ENCODE measurements at places on chromosomes 4 and X.

GRCh38 chr4:142781114-142781513, 65.0 kb downstream of the INPP4B start:
- no peak for DNase-seq

DNA sequence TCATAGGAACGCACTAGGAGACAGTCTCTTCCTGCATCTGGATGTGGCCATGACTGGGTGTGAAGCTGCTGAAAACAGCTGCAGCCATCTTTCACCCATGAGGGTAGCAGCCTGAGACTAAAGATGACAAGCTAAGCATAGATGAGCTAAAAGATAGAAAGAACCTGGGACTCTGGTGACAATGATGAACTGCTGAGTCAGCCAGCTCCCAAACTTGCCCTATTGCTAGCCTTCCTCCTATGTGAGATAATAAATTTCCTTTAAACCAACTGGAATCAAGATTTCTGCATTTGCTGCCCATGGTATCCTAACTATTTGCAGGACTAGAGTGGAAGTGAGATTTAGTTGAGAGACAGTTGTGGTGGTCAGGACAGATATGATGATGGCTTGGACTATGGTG, 21.0 kb upstream of the PI4K2B start:
- DNase-seq = no peak

GRCh38 chrX:38902972-38903492, 101.8 kb downstream of the MID1IP1 start:
- DNase-seq = no peak

- DNase-seq = no peak
These were observed 49.8 kb downstream of the RAB33B start for GRCh38 chr4:139503622-139504166.

GRCh38 chrX:16822723-16823122, 36.5 kb downstream of the TXLNG start:
- DNase-seq = no peak

DNA sequence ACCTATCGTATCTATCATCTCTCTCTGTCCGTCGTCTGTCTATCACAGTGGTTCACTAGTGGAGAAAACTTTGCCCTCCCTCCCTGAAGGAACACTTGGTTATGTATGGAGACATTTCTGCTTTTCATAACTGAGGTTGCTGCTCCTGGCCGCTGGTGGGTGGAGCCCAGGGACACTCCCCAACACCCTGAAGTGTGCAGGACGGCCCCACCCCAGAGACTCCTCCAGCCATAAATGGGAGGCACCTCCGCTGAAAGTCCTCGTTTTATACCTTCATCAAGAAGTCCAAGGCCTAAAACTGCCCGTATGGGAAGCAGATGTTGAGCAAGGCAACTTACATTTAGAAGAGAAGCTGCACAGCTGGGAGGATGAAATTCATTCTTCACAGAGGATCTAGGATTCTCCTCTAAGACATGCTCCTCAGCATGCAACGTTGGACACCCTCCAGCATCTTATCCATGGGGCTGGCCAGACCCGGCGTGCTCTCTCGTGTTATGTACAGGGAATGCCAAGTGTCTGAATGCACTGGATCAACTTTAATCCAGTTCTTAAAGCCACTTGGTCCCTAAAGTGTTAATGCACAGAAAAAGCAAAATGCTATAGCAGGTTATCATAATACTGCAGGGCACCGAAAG, 43.5 kb downstream of the PRKX start:
- no peak for DNase-seq

DNA sequence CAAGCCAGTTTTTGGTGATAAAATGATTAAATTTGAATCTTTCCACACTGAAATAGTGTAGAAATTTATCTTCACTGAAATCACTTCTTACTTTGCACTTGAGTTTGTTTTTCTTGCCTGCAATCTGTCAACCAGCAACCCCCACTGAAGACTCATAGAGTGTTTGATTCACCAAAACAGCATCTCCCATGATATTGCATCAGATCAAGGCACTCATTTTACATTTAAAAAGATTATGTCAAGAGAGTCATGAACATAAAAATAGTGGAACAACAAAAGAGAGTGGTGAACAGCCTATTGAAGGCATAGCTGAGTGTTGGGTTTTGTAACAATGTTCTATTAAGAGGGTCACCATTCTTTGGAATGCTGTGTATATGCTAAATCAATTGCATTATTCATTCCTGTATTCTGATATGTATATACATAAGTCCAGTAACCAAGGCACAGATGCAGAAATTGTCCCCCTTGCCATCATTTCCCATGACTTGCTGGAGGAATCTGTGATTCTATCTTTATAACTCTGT, 1934.9 kb downstream of the ARAP2 start:
- DNase-seq = no peak

DNA sequence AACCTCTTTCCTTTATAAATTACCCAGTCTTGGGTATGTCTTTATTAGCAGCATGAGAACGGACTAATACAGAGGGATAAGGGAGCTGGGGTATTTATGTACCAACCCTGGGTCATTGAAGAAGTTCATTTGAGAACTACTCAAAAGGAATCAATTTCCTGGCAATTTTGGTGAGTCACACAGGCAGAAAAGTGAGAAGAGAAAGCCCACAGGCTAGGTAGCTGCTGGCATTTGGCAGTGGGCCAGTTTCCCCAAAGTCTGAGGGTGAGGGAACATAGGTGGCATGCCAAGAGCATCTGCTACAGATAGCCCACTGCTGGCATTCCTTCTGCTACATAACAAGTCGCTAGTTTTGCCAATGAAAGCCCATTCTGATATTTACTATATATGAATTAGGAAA, 411.2 kb downstream of the MID1IP1 start:
- no peak for DNase-seq

DNA sequence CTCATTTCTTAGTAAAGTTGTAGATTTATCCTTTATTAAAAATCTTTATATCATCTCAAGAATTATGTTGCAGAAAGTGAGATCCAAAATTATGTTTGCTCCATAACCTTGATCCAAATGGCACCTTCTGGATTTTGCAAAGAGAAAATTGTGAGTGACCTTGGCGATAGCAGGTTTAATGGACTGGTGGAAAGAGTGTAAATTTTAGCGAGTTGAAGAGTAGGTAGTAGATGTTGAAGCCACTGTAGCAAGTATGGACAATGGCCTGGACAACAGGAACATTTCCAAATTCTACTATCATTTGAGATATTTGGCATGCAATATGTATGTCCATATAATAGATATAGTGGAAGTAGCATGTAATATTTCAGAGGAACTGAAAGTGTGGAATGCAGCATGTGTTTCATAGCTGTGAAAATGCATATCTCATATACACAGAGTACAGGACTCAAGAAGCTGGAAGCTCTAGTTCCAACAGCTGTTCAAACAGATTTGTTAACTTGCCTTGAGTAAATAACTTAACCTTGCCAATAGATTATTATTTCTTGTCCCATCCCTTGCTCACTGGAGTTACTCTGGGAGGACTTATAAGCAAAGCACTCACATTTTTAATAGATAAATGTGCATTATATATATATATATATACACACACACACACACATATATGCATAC, 152.5 kb upstream of the TLL1 start:
- DNase-seq = no peak

GRCh38 chrX:154021131-154021611, 1.5 kb upstream of the IRAK1 start:
- no peak for DNase-seq

GRCh38 chr4:114062499-114062898, 83.1 kb upstream of the ARSJ start:
- DNase-seq = no peak

DNA sequence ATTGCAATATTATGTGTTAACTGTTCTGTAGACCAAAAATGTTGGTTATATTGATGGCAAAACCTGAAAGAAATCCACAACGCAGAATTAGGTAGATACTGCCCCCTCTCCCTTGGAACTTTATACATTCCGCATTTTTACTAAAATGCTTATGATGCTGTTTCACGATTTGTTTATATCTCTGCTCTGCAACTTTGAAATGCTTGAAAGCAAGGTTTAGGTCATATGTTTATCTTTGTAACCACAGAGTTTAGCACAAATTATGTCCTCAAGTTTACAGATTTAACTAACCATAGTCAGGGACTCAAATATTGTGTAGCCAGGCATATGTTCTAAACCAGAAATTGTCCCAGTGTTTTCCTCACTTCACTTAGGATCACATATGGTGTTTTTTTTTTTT, 66.1 kb upstream of the H2AZ1 start:
- no peak for DNase-seq

DNA sequence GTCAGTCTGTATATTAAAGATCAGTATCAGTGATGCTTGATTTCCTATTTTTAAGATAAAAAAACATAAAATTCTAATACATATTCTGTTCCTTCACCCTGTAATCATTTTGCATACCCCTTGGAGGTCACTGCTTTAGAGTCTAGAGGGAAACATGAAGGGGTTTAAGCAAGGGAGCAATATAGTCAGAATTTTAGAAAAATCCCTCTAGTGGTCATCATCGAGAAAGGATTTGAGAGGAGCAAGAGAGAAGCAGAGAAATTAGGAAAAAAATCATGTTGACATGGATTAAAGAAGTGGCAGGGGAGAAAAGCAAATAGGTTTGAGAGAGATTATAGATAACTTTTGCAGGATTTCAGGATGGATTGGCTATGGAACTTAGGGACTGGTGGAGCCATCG, 11.1 kb downstream of the APEX2 start:
- DNase-seq = no peak

GRCh38 chr4:165094873-165095272, 17.8 kb downstream of the TMEM192 start:
- DNase-seq = no peak

GRCh38 chr4:94588896-94589693, 137.4 kb downstream of the PDLIM5 start:
- peak; percentile 36 for DNase-seq

GRCh38 chrX:131366407-131366806, 77.3 kb upstream of the IGSF1 start:
- DNase-seq = peak; percentile 7

GRCh38 chr4:39908284-39908683, 69.4 kb downstream of the PDS5A start:
- no peak for DNase-seq

DNA sequence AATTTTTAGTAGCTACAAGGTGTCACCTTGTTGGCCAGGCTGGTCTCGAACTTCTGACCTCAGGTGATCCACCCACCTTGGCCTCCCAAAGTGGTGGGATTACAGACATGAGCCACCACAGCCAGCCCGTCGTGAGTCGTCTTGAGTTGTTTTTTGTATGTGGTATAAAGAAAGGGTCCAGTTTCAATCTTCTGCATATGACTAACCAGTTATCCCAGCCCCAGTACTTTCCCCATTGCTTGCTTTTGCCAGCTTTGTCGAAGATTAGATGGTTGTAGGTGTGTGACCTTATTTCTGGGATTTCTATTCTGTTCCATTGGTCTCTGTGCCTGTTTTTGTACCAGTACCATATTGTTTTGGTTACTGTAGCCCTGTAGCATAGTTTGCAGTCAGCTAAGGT, 105.9 kb downstream of the OR13H1 start:
- DNase-seq = no peak

DNA sequence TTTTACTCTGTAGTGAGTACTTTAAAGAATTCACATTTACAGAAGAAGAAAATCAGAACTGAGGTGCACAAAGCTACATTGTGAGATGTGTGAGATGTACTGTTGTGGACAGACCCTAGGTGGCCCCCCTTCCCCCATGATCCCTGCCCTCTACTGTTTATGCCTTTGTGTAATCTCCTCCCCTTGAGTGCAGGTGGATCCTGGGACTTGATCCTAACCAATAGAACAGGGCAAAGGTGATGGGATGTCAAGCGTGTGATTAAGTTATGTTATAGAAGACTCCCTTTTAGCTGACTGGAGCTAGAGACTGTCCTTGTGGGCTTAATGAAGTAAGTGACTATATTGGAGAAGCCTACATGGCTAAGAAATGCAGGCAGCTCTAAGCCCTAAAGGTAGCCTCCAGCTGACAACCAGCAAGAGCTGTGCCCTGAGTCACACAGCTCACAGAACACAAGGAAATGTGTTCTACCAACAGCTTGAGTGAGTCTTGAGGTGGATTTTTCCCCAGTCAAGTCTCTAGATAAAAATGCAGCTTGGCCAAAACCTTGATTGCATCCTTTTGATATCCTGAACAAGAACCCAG, 225.2 kb upstream of the LEF1 start:
- DNase-seq = no peak

DNA sequence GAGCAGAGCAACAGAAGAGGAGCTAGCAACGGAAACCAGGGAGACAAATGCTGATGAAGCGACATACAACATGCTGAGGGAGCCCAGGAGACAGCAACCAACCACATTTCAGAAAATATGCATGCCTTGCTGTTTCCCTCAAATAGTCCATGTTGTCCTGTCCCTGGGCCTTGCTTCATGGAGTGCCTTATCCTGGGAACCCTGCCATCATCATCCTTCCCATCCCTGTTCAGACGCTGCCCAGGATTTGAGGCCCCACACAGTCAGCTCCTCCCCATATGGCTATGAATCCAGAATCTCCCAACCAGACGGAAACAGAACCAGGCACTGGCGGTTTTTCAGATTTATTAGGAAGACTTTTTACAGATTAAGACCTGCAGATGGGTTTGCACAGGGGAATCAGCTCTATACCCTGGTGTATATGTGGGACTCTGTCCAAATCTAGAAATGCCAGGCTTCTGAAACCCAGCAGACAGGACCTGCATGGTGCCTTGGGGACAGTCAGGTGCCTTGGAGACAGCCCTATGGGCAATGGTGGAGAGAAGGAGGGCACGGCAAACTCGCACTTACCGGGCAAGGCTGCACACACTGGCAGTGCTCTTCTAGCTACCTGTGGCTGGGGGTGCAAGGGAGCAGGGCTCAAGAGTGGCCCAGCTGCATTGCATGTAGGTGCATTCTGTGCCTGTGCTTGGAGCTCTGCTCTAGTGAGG, 199.7 kb upstream of the MAMLD1 start:
- no peak for DNase-seq

GRCh38 chr4:167218022-167218608, 16.2 kb downstream of the SPOCK3 start:
- DNase-seq = no peak

- peak; percentile 73 for DNase-seq
These were observed 32.1 kb downstream of the HTT start for GRCh38 chr4:3106339-3107186.

GRCh38 chrX:23900220-23900797, 7.4 kb downstream of the APOO start:
- no peak for DNase-seq

DNA sequence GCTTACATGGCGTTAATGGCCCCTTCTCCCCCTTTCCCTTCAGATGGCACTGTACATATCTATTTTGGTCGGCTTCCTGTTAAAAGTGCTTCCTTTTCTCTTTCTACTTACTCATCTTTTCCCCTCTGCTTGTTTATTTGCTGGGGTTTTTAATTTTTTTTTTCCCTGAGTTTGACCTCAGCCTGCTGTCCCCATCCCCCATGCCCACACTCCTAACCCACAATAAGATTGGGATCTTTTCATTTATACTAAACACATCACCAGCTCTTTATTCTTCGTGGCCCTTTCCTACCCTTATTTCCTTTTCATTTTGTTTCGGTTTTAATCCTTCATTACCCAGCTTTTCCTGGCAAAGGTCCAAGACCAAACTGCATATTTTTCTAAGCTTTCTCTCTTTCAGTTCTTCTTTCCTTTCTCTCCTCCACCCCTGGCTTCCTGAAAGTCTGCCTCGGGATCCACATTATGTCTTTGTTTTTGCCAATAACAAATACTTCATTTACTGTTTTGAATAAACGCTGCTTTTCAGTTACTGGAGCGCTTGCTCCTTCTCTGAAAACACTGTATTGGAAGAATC, 152.0 kb upstream of the USP9X start:
- DNase-seq = peak; percentile 38

GRCh38 chr4:165827018-165827417, 46.0 kb upstream of the TLL1 start:
- DNase-seq = no peak

GRCh38 chrX:119647552-119648420, 41.6 kb upstream of the NKRF start:
- DNase-seq = no peak
